ENCODE measurements at places on chromosomes 16 and 17.

DNA sequence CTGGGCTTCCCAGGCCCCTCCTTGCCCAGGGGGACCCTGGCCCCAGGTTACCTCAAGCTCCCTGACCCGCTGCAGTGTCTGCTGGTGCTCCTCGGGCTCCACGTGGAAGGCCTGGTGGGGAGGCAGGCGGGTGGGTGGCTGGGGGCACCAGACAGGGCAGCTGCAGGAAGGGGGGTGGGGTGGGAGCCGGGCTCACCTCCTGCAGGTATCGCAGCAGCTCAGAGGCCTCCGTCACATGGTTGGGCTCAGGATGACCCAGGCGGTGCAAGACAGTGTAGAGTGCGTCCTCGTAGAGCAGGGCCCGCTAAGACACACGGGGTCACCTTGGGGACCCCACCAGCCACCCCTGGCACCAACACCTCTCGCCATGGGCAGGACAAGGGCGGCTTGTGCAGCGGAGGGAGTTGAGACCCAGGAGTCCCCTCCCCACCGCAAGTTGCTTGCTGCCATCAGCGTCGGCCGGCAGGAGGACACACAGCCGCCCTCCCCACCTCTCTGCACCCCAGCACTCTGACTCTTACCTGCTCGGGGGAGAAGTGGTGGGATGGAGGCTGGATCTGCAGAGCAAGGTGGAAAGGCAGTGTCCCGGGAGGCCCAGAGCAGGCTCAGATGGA, 1.1 kb downstream of the UNC13D start:
- DNase-seq = no peak

DNA sequence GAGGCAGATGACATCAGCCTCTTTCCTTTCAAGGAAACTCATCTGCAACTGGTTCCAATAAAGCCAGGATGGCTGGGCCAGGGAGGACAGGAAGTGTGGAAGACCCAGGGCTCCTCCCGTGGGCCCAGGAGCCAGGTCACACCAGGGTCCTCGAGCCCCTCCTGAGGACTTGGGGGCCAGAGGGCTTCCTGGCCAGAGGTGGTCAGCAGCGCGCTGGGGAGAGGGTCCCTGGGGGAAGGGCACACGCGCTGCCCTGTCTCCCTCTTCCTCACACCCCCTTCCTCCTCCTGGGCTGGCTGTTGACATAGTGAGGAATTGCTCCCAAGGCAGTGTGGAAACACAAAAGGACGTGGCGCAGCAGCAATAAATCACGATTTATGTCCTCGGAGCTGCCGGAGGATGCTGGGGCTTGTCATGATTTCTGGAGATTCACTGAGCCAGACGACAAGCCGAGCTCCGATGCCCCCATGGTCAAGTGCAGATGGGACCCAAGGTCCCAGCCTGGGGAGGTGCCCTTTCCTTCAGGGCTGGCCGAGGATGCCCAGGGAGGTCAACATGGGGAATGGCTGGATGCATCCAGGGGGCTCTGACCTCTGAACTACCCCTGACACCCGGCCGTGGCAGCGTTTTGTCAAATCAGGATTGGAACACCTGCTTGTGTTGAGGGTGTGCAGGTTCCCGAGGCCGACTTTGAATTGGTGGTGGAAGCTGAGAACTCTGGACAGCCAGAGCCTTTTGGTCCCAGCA, 152.6 kb downstream of the IRF8 start:
- no peak for DNase-seq

- DNase-seq = no peak
These were observed at the start of gene SCNN1B for GRCh38 chr16:23302045-23302956. SCNN1B (plus strand) TSS chr16:23302302; CDS start chr16:23348600, 46,298 bp downstream.

DNA sequence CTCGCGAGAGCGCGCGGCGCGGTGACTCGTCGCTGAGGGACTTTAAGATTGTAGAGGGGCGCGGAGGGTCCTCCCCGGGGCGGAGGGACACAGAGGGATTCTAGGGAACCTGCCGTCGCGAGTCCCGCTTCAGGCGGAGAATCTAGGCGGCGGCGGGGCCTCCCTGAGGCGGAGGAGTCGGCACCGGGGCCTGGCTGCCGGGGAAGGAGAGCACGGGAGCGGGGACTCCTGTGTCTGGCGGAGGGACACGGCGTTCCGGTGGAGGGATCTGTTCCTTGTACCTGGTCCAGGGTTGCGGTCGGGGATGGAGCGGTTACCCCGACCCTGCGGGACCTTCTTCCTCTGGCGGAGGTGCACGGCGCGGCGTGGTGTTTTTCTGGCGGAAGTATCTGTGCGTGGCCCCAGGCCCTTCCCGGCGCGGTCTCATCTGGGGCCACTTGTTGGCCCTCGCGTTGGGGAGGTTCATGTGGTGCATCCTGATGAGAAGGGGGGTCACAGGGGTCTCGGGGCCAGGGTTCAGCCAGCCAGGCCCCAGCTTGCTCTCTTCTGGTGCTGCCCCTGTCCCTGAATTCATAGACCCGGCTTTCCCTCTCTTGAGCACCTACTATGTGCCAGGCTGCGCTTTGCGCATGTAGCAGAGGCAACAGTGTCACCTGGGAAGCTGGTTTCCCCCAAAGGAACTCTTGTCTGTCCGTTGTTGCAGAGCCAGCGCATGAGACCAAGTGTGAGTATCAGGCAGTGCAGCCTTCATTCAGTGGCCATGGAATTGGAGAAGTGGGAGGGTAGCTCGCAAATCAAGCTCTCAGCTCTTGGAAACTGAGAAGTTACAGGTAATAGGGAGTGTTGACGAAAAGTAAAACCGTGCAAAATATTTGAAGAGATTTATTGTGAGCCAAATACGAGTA, 563 bp upstream of the ZKSCAN2 start:
- DNase-seq = peak; percentile 61

DNA sequence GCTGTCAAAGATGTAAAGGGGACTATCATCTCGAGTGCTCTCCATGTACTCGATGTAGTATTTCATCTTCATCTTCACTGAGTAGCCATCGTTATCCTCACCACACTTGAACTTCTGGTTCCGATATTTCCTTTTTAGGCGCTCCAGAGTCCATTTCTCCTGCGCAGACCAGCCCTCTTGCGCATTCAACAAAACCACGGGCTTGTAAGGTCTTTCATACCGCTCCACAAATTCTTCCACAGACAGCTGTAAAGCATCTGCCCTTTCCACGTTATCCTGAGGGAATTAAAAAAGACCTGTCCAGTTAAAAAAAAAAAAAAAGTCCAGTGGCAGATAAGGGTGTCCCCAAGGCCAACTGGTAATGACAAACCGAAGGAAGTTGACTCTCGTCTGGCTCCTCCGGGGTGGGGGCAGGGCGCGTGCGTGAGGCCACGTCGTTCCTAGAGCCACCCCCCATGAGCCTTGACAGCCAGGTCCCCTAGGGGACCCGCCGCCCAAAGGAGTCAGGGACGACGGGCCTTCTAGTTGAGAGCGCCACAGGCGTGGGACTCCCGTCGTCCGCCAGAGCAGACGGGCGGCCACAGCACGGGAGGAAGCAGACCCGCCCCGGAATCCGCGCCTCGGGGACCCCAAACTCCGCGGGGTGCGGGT, 701 bp downstream of the JMJD6 start:
- peak; percentile 94 for DNase-seq

DNA sequence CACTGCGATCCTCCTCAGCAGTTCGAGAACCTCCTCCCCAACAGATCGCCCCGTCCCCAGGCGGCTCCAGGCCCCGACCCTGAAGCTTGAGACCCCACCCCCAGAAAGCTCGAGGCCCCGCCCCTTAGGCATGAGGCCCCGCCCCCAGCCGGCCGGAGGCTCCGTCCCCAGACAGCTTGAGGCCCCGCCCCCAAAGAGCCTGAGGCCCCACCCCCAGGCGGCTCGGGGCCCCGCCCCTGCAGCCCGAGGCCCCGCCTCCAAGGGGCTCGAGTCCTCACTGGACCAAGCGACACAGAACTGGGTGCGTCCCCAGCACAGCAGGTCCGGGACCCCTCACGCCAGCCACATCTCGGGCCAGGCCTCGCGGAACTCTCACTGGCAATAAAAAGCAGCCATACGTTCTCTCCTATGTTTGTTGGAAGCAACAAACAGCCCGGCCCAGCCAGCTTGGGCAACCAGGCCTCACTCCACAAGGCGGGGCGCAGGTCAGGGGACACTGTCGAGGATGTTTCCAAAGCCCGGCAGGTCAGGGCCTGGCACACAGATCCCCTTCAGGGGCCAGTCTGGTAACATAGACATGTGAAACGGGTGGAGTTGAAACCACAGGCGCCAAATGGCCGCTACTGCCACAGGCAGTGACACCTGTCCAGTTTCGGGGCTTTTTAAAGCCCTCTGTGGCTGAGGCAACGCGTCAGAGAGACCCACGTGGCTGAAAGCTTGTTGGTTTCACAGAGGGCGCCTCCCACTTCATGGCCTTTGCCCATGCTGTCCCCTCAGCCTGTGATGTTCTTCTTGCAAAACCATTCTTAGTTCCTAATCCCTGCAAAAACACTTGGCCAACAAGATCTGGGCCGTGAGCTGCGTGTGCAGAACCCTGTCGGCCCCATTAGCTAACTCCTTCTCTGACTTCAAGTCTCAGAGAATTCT, 224.2 kb downstream of the PARN start:
- no peak for DNase-seq

- peak; percentile 60 for DNase-seq
These were observed 161.3 kb downstream of the SLC39A11 start for GRCh38 chr17:72931163-72931562.

- DNase-seq = no peak
These were observed 17.8 kb downstream of the ENPP7 start for GRCh38 chr17:79748295-79749099.

DNA sequence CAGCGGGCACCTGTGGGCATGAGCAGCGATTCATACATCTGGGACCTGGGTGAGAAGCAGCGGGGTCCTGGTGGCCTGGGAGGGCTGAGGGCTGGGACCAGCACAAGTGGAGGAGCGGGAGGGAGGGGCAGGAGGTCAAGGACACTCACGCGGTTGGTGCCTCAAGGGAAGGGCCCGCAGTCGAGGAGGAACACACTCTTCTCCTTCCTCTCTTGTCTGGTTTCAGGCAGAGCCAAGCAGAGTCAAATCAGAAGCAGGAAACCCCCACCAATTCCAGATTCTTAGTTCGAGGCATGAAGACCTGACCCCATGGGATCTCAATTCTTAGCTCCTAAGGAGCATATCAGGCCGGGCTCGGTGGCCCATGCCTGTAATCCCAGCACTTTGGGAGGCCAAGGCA, 15.7 kb downstream of the DNAI2 start:
- DNase-seq = no peak

- DNase-seq = no peak
These were observed 46.0 kb downstream of the NQO1 start for GRCh38 chr16:69680358-69680757.

- no peak for DNase-seq
These were observed 114.0 kb upstream of the NACA2 start for GRCh38 chr17:61704935-61705449.

- DNase-seq = no peak
These were observed 2.2 kb downstream of the MMP28 start for GRCh38 chr17:35793257-35793656.

DNA sequence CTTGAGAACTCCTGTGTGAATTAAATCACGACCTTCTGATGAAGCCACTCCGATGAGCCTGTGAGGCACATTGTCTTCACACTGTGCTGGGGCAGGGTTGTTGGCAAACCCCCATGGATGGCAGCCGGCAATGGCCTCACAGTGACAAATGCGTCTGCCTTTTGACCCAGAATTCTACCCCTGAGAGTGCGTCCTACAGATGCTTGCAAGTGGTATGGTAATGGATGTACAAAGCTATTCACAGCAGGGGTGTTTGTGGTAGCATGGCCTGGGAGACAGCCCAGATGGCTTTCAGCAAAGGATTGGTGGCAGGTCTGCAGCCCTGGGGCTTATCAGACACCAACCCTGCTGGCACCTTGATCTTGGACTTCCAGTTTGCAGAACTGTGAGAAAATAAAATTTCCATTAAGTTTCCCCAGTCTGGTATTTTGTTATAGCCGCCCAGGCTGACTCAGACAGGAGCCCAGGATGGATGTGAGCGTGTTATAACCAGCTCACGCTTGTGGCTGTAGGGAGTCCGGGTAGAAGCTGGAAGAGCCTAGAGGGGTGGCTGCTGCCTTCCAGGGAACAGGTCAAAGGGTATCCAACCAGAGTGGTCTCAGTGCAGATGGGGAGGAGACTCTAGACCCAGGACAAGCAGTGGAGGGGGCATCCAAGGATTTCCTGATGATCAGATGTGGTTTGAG, 10.1 kb downstream of the AFMID start:
- peak; percentile 60 for DNase-seq

DNA sequence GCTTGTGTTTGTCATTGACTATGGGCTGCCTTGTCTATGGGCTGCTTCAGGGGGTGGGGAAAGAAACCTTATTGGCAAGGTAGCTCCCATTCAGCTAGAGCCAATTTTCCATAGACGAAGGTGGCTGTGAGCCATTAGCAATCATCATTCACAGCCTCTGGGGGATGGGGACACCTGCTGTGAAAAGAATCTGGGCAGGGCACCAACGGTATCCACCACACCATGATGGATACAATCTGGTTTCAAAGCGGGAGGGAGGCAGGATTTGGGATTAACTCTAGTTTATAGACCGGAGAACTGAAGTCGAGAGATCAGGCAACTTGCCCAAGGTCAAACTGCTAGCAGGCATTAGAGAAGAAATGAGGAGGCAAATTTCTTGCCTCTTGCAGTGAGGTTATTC, 182.3 kb downstream of the SHISA9 start:
- no peak for DNase-seq

DNA sequence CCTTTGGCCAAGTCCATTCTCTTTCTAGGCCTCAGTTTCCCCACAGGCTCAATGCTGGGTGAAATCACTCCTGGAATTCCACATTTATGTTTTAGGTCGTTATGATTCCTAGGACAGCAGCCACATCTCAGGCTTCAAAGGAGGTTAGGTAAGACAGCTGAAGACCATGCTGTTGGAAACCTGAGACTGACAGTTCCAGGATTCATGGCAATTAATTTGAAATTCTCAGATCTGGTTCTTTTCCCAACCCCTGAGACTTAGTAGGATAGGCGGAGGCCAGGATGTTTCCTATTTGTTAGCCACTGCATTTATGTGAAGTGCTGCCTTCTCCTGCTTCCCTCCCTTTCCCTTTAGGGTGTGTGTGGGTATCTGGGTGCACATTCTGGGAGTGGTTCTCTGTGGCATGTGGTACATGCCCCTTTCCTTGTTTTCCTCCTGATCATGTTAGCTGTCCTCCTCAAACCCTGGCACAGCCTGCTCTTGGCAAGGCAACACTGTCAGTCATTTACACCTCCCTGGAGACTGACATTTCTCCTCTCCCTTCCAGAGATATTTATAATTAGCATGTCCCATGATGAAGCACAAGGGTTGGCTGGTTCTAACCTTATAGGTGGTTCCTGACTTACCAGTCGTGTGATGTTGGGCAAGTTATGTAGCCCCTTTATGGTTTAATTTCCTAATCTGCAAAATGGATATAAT, 91.4 kb upstream of the SALL1 start:
- DNase-seq = no peak

GRCh38 chr17:21041741-21042457, 912 bp downstream of the USP22 start:
- DNase-seq = peak; percentile 75
